ENCODE measurements at places on chromosomes 4 and X.

GRCh38 chr4:89305712-89306437, 1.7 kb downstream of the GPRIN3 start:
- no peak for DNase-seq

DNA sequence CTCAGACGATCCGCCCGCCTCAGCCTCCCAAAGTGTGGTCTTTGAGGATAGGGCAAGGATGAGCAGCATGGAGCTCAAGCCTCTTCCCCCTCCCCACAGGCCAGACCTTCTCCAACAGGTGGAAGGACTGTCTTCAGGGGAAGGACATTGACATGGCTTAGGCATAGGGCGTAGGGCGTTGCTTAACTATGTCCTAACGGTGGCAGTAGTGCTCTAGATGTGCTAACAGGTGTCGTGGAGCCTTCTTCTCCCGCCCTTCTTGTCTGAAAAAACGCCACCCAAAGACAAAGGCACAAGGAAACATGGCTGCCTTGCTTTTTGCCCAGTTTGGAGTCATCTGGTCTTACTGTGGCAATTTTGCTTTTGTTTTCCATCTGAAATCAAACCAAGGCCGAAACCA, 219.8 kb downstream of the OR13H1 start:
- no peak for DNase-seq

GRCh38 chrX:148572337-148572736, 71.9 kb downstream of the AFF2 start:
- DNase-seq: no peak

GRCh38 chr4:108428923-108429322, 191.5 kb upstream of the RPL34 start:
- DNase-seq: no peak

GRCh38 chr4:158356301-158356700, 146.0 kb downstream of the TMEM144 start:
- DNase-seq: no peak

Measured in thoracic aorta (tissue), 2 donors.